GM23248 (cell line): ENCODE measurements at places on chromosomes 5 and 9. TPM values are rescaled to one million over a fixed set of nuclear protein-coding genes. Genes with fewer than 3 reads are reported as not detected.

DNA sequence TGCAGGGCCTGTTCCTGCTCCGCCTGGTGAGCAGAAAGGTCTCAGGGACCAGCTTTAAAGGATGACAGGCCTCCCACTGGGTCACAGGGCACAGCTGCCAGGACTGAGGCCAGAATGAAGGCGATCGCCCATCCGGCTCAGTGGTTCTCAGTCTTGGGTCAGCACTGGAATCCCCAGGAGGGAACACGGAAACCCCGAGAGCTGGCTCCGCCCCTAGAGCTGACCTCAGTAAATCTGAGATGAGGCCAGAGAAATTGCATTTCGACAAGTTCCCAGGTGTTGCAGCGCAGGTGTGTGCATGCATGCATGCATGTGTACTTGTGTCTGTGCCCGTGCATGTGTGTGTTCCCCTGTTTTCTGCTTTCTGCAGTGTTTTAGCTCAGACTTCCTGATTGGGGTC is 47.2 kb upstream of the KCNMB1 start:
- peaks cover 33% of the 10 kb centered on the region; the same call in 1 of the 2 replicates for H3K27me3 ChIP-seq
- no peaks in the 10 kb centered on the region for H3K4me1 ChIP-seq
- no peak overlapping the region for H3K27ac ChIP-seq
- no peak overlapping the region for H3K4me3 ChIP-seq
- no peak for DNase-seq

- 0 out of 2 replicates have a peak, but pooled peaks cover 6% of the 10 kb centered on the region for H3K4me1 ChIP-seq
- no peaks in the 10 kb centered on the region for H3K36me3 ChIP-seq
- 0 out of 2 replicates have a peak overlapping the region, but pooled peaks have one; percentile 2 for H3K27ac ChIP-seq
- peak; percentile 70 for DNase-seq
Measured at GRCh38 chr5:16791036-16791705, 144.9 kb downstream of the MYO10 start.

CDKN2B-AS1 gene
- polyA plus RNA-seq, result 0.58 and 0.61 TPM in 2 replicates

- 0 out of 2 replicates have a peak, but pooled peaks cover 3% of the 10 kb centered on the region for H3K4me1 ChIP-seq
- no peak overlapping the region for H3K27ac ChIP-seq
- H3K4me3 ChIP-seq, result no peak overlapping the region
- DNase-seq, result no peak
- H3K27me3 ChIP-seq, result no peaks in the 10 kb centered on the region
- H3K36me3 ChIP-seq, result no peaks in the 10 kb centered on the region
Measured at GRCh38 chr9:87075537-87075936, 128.2 kb upstream of the GAS1 start.

DNA sequence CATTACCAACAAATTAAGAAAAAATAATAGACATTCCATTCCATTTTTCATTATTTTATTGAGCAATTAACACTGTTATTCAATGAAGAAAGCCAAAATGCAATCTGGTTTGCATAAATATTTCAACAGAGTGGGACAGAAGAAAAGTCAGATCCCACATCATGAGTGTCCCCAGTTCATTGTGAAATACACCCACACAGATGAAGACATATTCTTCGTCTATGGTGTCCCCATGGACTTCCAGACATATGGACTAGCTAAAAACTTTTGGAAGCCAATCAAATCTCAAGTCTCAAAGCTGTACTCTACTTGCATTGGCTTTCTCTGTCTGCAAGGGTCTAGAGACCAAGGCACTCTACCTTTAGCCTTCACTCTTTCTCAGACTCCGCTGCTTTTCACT is 194.3 kb downstream of the SEMA5A start:
- H3K27ac ChIP-seq, result peak overlapping the region; percentile 77
- peaks cover 58% of the 10 kb centered on the region for H3K4me1 ChIP-seq
- DNase-seq, result peak; percentile 79

S100Z gene
- not detected in 2 replicates for polyA plus RNA-seq

DNA sequence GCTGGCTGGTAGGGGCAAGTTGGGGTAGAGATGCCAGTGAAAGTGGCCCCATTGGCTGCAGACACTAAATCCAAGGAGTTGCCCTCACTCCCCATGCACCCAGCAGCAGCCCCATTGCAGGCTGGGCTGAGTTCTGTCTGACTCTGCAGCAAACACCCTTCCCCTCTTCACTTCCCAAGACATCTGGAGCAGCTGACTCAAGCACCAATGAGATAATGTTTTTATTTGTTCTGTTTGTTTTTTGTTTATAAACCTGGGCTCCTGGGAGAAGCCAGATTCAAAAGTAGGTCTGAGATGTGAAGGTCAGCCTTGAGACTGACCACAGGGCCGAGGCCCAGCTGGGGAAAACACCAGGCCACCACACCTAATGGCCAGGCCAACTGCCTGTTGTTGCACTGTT is 545.9 kb upstream of the KLF4 start:
- DNase-seq, result peak; percentile 52
- no peak overlapping the region for H3K4me3 ChIP-seq
- H3K27ac ChIP-seq, result peak overlapping the region; percentile 86
- H3K27me3 ChIP-seq, result no peaks in the 10 kb centered on the region

DNA sequence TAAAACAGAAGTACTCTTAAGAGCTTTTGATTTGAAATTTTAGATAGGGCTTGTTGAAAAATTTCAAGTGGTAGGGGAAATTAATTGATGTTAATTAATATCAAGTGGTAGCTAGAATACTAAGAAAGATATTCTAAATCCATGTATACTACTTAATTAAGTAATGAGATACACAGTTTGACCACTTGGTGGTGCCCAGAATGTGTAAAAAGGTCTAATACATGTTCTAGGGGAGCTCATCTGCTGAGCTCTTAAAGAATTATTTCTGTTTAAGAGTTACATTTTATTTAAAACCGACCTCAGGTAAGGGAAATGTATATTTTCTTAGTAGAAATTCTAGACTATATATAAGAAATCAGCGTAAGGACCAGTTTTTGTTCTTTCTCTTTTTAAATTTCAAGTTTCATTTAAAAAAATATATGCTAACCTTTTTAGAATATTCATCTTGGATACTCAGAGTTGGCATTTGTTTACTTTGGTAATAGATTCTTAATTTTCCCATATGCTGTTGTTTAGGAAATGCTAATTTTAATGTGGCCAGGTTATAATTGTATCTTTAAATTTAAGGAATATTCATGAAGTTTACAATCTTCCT is 61.5 kb downstream of the LNPEP start:
- H3K36me3 ChIP-seq, result peaks cover 13% of the 10 kb centered on the region; the same call in 1 of the 2 replicates
- peak; percentile 68 for DNase-seq
- H3K4me1 ChIP-seq, result no peaks in the 10 kb centered on the region
- H3K27ac ChIP-seq, result no peak overlapping the region

DNA sequence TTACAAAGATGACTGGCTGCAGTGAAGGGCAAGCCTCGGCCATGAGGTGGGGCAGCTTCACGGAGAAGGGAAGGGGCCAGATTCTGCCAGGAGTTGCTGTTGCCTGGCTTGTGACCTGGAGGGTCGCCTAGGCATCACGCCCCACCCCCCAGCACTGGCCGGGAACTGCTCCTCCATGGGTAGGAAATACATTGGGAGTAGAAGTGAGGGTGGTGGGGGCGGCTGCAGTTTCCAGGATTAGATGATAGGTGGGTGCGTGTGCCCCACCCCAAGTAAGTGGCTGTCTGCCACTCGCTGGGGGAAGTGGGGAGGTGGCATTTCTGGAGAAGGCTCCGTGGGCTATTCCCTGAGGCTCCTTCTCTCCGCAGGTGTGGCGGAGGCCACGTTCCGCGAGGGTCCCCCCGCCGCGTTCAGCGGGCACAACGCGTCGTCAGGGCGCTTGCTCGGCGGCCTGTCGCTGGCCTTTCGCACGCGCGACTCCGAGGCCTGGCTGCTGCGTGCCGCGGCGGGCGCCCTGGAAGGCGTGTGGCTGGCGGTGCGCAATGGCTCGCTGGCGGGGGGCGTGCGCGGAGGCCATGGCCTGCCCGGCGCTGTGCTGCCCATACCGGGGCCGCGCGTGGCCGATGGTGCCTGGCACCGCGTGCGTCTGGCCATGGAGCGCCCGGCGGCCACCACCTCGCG is 16.9 kb downstream of the CRB2 start:
- H3K36me3 ChIP-seq, result no peaks in the 10 kb centered on the region
- H3K27ac ChIP-seq, result no peak overlapping the region
- H3K27me3 ChIP-seq, result peaks cover 24% of the 10 kb centered on the region

GRCh38 chr5:43627028-43627427 is 24.0 kb downstream of the NNT start:
- H3K27ac ChIP-seq, result no peak overlapping the region
- peak; percentile 73 for DNase-seq
- 0 out of 2 replicates have a peak, but pooled peaks cover 4% of the 10 kb centered on the region for H3K36me3 ChIP-seq
- no peaks in the 10 kb centered on the region for H3K27me3 ChIP-seq
- no peaks in the 10 kb centered on the region for H3K4me1 ChIP-seq

GRCh38 chr9:133576031-133576874 is 32.9 kb downstream of the FAM163B start:
- H3K27me3 ChIP-seq, result peaks cover 26% of the 10 kb centered on the region
- no peak overlapping the region for H3K27ac ChIP-seq
- no peaks in the 10 kb centered on the region for H3K36me3 ChIP-seq
- DNase-seq, result no peak
- H3K4me1 ChIP-seq, result no peaks in the 10 kb centered on the region

GRCh38 chr5:52875827-52876226 is 88.1 kb downstream of the ITGA1 start:
- peaks cover 2% of the 10 kb centered on the region for H3K4me1 ChIP-seq
- no peak overlapping the region for H3K4me3 ChIP-seq
- no peak overlapping the region for H3K27ac ChIP-seq
- no peaks in the 10 kb centered on the region for H3K36me3 ChIP-seq
- H3K27me3 ChIP-seq, result no peaks in the 10 kb centered on the region

DNA sequence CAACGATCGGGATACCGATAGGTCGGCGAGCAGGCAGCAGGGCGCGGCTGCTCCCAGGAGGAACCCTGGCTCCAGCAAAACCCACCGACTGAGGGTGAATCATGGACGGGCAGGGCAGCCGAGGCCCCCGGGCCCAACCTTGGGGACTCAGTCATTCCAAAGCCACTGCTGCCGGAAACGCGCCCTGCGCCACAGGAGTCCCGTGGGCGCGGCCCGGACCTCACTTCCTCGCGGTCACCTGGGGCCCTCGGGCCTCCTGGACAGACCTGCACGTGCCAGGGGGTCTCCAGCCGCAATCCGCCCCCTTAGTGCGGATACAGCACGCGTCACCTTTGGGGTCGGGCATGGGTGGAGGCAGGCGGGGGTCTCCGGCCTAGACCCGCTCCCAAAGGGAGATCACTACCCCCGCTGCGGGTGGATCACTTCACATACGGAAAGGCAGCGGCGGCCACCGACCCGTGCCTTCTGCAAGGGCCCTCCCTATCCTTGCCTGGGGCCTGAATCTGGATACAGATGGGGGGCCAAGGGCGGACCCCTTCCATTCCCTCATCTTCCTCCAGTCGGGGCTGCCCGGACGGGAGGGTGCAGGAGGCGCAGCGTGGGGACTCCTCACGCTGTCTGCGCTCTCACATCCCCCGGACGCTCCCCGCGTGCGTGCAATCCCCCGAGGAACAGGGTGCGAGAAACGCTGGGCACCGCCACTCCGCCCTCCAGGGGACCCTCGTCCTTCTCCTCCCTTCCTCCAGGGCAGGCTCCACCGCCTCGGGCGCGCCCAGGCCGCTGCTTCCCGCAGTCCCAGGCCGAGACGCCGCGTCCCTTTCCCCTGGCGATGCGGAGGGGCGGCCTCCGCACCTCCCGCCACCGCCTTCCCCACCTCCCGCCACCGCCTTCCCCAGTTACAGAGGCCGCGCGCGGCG is 586 bp downstream of the TXN start:
- peaks cover 5% of the 10 kb centered on the region for H3K36me3 ChIP-seq
- peaks cover 39% of the 10 kb centered on the region for H3K4me1 ChIP-seq
- peak; percentile 85 for DNase-seq

- no peak for DNase-seq
- H3K4me3 ChIP-seq, result no peak overlapping the region
- H3K4me1 ChIP-seq, result peaks cover 13% of the 10 kb centered on the region
Measured at GRCh38 chr5:39896706-39897105, 471.9 kb upstream of the DAB2 start.

DNA sequence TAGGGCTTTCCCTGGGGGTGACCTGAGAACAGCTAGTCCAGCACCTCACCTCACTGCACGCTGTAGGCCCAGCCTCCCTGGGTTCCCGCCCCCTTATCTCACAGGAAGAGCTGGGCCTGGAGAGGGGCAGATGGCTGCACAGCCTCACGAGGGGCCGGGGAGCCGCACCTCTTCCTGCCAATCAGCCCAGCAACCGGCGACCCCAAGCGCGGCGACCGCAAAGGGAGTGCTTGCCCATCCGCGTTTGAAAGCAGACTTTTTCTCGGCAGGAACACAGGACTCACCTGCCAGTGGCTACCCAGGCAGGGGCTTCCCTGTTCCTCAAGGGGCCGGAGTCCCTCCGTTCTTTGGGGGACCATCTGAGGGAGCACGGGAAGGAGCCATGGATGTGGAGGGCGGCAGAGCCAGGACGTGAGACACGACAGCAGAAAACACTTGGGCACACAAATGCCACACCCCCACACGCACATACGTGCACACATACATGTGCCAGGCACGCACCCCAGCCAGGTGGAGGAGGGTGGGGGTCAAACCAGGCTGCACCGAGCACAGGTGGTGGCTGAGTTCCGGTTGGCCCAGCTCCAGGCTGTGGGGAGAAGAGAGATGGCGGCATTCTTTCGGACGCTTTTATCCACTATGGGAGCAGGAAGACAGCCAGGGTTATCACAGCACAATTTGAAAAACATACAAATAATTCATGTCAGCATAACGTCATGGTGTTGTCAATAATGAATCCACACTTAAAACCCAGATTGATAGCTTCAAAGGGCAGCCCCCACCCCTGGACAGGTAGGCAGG is 11.3 kb downstream of the TMEM250 start:
- no peak overlapping the region for H3K4me3 ChIP-seq
- H3K4me1 ChIP-seq, result peaks cover 12% of the 10 kb centered on the region
- no peak overlapping the region for H3K27ac ChIP-seq
- no peaks in the 10 kb centered on the region for H3K36me3 ChIP-seq
- H3K27me3 ChIP-seq, result no peaks in the 10 kb centered on the region

PAPPA gene
- 8.2 and 8.7 TPM in 2 replicates for polyA plus RNA-seq

RAD17 gene
- polyA plus RNA-seq, result 20.5 and 21.7 TPM in 2 replicates

- DNase-seq, result peak; percentile 89
- H3K27me3 ChIP-seq, result no peaks in the 10 kb centered on the region
- peak overlapping the region; percentile 93 for H3K27ac ChIP-seq
- peaks cover 40% of the 10 kb centered on the region for H3K4me1 ChIP-seq
- no peaks in the 10 kb centered on the region for H3K36me3 ChIP-seq
Measured at GRCh38 chr9:15295761-15296405, 11.1 kb downstream of the TTC39B start.

OR13C3 gene
- not detected in 2 replicates for polyA plus RNA-seq

- no peak for DNase-seq
- 0 out of 2 replicates have a peak, but pooled peaks cover 2% of the 10 kb centered on the region for H3K27me3 ChIP-seq
- no peaks in the 10 kb centered on the region for H3K36me3 ChIP-seq
- H3K4me3 ChIP-seq, result no peak overlapping the region
- no peak overlapping the region for H3K27ac ChIP-seq
- H3K4me1 ChIP-seq, result no peaks in the 10 kb centered on the region
Measured at GRCh38 chr5:91840412-91840811, 457.3 kb upstream of the ARRDC3 start.

DNA sequence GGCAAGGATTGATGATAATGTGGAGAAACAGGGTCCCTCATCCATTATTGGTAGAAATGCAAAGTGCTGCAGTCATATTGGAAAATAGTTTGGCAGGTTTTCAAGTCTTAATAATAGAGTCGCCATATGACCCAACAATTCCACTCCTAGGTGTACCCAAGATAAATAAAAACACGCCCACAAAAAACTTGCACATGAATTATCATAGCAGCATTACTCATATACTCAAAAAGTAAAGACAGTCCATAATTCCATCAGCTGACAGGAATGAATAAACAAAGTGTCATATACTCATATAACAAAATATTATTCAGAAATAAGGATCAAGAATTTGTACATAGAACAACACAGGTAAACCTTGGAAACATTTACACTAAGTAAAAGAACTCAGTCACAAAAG is 242.9 kb upstream of the FTMT start:
- no peaks in the 10 kb centered on the region for H3K4me1 ChIP-seq
- H3K4me3 ChIP-seq, result no peak overlapping the region

CEMIP2 gene
- 11.5 and 12.7 TPM in 2 replicates for polyA plus RNA-seq
